ENCODE measurements at places on chromosomes 7 and 10.

GRCh38 chr10:11003679-11004078 lies 14.0 kb upstream of the CELF2 start:
- DNase-seq = no peak

- no peak for DNase-seq
Measured at GRCh38 chr10:119413471-119414080, 128.9 kb downstream of the RGS10 start.

GRCh38 chr7:107751113-107751512 lies 7.2 kb downstream of the CBLL1 start:
- no peak for DNase-seq

DNA sequence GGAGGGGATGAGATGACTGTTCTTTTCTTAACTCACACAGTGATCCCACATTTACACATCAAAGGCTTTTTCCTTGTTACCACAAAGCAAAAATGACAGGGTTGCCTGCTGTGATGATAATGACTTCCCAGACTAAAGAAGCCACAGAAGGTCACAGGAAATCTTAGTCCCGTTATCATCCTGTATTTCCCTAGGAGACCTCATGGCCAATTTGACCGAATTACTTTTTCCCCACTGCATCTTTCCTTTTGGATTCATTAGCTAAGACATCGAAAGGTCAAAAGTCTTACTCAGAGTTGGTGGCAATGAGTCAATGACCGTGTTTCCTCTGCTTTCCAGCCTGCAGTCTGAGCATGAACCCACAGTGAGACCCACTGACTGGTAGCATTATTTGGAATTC lies 130.1 kb upstream of the INHBA start:
- no peak for DNase-seq

DNA sequence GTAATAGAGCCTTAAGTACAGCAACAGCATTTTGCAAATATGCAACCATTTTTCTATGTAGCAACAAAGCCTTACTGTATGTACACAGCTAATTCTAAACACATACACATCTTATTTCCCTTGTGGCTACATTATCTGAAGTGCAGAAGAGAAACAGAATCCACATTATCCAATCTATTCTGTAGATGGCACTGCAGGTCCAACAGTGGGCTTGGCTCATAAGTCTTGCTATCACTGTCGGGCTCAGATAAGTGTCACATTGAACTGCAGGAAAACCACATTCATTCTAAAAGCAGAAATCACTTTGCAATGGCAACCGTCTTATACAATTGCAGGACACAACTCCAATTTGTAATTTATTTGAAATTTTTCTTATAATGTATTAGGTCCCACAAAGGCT lies 109.8 kb upstream of the NOBOX start:
- DNase-seq = no peak

- no peak for DNase-seq
Measured at GRCh38 chr7:141512597-141512996, 38.6 kb upstream of the AGK start.

- DNase-seq = no peak
Measured at GRCh38 chr10:50982989-50983388, 91.3 kb upstream of the PRKG1 start.

- DNase-seq = no peak
Measured at GRCh38 chr10:3803295-3803926, 18.4 kb upstream of the KLF6 start.

DNA sequence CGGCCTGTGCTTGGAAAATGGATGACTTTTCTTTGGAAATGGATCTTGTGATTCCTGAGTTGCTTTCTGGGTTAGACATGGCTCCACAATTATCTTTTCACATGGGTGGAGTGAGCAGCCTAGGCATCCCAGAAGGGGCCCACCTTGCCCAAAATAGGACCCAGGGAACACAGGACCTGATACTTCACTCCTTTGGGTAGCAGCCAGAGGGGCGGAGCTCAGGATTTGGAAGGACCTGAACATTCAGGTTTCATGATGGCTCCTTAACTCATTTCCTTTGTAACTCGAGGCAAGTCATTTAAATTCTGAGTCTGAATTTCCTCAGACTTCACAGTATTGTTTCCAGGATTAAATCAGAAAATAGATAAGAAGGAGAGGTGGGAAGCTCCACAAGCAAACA lies 178.3 kb upstream of the ZMIZ1 start:
- no peak for DNase-seq

DNA sequence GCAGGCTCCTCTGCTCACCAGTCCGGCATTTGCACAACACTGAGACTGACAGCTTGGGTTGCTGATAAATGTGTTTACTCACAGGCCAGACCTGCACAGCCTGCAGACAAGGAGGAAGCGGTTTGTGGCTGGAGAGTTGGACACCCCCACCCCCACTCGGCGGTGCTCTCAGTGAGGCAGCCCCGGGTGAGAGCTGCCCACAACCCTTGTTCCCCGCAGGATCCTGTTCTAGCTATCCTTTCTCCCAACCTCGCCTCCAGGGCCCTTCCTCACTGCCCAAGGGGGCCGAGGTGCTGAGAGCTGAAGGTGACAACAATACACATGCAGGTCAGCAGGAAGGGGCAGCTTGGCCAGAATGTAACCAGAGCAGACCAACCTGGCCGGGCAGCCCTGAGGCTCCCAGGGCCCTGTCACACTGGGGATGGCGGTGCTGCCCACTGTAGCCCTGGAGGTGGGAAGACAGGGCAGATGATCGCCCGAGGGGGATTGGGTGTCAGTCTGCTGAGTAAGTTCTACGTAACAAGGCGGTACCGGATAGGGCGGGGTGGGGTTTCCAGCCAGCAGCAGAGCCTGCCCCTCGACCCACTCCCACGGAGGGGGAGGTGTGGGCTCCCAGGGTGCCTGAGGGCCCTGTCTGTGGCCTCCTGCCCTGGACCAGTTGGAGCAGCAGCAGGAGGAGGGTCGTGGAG lies 2.1 kb upstream of the ADAM8 start:
- no peak for DNase-seq

DNA sequence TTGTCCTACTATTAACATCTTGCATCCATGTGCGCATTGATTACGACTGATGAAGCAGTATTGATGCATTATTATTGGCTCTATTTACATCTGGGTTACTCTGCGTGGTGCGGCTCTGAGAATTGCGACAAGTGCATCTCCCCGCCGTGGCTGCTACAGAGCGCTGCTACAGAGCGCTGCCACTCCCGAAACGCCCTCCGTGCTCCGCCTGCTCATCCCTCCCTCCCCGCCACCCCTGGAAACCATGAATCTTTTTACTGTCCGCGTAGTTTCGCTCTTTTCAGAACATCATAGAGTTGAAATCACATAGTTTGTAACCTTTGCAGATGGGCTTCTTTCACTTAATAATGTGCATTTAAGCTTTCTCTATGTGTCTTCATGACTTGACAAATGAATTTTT lies 74.1 kb downstream of the ADARB2 start:
- DNase-seq = no peak

DNA sequence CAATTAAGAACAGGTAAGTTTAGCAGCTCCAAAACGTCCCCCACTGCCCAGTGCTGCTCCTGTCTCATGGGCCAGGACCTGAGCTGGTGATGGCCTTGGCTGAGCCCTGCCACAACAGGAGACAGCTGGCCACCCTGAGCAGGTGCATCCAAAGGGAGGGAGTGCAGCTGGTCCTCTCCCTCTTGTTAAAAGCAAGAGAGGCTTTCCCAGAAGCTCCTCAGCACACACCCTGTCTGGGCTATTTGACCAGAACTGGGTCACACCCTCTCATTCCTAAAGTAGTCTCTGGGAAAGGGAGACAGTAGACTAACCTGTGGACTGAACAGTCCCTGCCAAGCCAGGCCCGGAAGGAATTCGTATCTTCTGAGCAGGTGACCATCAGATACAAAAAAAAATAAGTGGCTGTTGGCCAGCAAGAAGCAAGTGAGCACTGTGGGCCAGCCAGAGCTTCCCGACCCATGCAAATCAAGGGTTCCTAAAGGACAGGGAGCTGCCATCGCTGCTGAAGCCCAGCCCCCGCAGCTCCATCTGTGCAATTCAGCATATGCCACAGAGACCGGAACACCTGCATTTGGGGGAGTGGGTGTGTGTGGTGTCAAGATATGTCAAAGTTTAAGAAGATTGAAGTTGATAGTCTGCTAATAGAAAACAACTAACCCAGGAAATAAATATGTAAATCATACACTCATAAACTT lies 2.1 kb upstream of the TMEM72 start:
- no peak for DNase-seq

GRCh38 chr10:7513936-7514335 lies 103.1 kb upstream of the SFMBT2 start:
- no peak for DNase-seq

DNA sequence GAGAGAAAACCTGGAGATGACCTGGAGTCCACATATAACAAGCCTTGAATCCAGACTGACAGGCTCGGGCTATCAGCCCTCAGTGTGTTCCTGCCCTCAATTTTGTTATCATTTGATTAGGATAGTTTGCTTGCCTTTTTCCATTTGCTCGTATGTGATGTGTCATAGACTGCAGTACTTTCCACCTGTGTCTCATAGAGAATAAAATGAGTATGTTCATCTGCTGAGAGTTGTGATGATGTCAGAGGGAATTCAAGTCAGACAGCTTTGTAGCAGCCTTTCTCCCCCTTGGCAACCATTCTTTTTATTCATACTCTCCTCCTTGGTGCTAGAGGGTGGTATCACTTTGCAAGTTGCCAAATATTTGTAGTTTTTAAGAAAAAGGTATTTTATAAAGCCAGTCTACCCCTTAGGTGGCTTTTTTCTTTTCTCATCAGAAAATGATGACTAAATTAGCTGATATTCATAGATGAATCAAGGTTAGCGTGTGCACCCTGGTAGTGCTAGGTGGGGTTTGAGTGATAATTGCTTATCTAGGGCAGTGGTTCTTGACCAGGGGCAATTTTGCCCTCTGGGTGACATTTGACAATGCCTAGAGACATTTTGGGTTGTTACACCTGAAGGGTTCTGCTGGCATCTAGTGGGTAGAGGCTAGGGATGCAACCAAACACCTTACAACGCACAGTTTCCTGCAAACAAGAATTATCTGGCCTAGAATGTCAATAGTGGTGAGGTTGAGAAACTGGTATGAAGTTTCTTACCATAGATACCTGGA lies 5.4 kb downstream of the SGPL1 start:
- DNase-seq = no peak

GRCh38 chr10:86755454-86755739 lies 1.0 kb upstream of the BMPR1A start:
- DNase-seq = no peak

DNA sequence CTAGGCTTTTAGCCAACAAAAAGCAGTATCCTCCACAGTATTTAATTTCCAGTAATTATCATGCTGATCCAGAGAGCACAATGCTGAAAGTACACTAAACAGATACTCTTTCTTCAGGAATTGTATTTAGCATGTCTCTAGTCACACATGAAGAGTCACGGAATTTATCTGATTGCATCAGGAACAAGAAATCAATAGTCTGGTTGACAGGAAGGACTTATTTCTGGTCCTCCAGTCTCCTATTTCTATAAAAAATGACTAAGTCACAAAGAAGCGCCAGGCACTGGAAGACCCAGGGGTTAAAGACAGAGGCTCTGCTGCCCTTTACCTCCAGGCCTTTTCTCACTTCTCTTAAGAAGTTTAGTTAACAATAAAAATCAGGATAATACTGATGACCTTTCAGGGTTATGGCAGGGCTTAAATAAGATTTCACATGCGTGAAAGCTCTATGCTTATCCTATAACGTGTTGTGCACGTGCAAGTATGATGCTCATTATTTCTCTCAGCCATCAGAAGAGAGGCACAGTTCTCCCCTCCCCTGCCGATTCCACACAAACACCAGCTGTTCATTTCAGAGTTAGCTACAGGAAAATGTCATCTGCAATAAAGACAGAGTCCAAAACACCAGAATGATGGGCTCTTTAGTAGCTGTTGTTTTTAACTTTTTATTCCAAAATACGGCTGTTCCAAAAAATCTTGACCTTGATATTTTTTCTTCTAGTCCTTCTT lies 36.9 kb downstream of the SLC26A4 start:
- DNase-seq = no peak

DNA sequence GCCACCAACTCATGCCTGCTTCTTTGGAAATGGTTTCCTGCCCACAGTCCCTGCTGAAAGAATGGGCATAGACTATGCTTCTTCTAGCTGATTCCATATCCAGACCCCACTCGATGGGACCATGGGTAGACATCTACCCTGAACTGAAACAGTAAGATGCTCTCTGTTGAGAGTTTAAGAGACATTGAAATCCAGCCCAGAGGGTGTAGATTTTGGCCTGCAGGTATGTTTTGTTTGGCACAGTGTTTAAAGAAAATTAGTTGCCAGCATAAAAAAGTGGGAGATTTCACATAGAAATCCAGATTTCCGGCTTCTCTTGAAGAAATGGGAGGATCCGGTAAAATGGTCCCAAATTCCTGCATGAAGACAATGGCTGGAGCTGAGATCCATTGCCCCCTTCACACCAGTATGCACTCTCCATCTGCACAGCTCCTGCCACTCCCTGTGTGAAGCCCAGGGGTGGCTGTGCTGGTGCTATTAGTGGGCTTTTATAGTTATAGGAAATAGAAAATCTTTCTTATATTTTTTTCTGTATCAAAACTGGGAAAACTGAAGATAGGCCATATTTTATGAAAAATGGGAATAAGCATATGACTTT lies 218.1 kb downstream of the PTEN start:
- DNase-seq = no peak

GRCh38 chr10:76043261-76043660 lies 611.8 kb downstream of the LRMDA start:
- no peak for DNase-seq

DNA sequence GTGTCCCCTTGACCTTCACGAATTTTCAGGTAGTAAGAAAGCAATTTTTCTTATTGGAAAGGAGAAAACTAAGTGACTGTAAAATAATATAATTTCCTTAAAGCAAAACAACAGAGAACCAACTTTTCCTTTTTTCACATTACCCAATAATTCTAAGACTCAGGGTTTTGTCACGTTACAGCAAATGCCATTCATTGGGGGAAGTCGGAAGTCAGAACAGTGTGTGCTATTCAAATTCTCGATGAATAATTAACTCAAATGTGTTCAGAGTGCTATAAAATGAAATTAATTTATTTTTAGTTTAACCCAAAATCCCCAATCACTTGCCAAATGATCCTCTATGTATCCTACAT lies 40.0 kb downstream of the DIP2C start:
- DNase-seq = no peak

DNA sequence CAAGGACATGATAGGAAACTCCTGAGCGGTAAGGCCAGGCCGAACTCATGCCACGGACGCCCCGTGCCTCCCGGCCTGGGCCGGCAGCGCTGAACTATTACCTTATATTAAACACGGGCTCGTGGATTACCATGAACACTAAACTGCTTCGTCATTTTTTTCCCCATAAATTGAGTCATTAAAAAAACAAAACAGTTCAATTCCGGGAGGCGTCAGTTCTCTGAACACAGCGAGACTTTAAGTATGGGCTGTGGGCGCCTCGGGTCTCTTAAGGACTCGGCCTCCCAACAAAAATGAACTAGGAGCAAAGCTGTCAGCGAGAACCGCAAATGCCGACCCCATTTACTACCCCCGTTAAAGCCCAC lies 519 bp downstream of the PITRM1 start:
- DNase-seq = no peak

DNA sequence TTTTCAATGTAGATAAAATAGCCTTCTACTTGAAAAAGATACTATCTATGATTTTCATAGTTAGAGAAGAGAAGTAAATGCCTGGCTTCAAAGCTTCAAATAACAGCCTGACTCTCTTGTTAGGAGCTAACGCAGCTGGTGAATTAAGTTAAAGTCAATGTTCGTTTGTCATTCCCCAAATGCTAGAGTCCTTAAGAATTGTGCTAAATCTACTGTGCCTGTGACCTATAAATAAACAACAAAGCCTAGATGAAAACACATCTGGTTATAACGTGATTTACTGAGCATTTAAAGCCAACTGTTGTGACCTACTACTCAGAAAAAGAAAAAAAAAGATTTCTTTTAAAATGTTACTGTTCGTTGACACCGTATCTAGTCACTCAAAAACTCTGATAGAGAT lies 134.7 kb downstream of the POLR1F start:
- DNase-seq = no peak

All from caudate nucleus (tissue), 63 donors.